ENCODE measurements at places on chromosomes 16 and 17.
A peak's percentile ranks its signal among the peaks of the same experiment; 100 is the strongest.

GRCh38 chr16:88316941-88317612 lies 65.7 kb upstream of the ZNF469 start:
- no peak for DNase-seq

DNA sequence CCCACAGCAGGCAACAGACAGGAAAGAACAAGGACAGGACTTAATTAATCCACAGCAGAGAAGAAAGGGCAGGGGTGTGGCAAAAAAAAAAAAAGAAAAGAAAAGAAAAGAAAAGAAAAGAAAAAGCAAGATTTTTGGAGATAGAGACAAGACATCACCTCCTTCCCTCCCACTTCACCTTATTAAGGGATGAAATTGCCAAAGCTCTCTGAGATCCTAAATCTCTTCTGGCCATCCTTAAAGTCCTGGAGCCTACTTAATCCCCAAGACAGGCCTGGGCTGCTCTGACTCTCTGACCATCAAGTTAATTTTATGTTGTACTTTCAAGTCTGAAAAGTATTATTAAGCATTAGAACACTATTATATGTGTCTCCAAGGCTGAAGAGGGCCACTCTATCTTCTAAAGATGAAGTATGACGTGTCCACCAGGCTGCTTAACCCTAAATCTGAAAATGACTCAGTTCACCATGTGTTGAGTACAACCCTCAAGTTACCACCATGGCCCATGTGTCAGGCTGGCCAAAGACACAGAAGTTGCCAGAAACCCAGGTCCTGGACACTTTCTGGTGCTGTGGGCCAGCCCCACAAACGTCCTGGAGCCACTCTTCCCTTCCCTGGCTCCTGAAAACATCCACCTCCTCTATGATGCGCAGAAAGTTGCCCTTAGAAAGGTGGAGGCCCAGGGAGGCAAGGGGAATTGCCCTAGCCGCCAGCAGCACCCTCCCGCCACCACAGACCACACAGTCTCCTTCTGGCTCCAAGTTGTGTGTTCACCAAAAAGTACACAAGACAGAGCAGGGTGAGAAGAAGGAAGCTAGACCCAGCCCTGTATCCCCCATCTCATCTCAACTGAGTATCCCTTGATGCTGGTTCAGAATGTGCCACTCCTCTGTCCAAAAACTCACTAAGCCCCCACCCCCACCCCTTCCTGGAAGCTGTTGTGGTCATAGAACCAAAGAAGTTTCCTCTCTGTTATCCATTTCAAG lies 2.7 kb downstream of the SOCS1 start:
- DNase-seq: no peak

- no peak for DNase-seq
Measured at GRCh38 chr17:8611137-8611536, 19.4 kb downstream of the MYH10 start.

GRCh38 chr16:12459391-12460063 lies 344.2 kb downstream of the CPPED1 start:
- DNase-seq: peak; percentile 97

DNA sequence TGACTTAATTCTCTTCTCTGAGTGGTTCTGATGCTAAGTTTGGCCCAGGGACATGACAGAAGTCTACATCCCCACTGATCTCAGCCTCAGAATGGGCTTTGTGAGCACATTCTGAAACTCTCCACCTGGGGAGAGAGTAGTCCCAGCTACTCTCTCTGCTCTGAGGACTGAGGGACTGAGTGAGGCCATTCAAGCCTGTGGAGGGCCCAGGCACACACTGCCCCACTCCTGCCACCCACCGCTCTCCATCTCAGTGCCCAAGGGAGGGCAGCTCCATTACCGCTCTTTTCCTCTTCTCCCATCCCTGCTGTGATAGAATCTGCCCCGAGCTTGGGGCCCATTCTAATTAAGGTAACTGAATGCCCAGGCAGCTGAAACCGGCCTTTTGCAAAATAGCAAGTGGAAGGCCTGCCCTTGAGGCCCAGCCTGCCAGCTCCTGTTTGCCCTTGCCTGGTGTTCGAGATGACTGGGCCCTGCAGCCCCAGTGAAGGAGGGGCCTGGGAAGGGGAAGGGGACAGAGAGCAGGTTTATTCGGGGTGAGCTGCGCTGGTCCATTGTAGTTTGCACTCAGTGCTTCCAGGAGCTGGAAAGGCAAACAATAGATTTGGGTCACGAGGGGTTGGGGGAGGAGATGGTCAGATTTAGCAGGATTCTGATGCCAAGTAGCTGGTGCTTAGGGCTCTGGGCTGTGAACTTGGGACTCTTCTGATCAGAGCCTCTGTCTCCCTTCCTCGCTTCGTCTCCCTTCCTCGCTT lies 76.2 kb downstream of the RAB11FIP4 start:
- DNase-seq: no peak

DNA sequence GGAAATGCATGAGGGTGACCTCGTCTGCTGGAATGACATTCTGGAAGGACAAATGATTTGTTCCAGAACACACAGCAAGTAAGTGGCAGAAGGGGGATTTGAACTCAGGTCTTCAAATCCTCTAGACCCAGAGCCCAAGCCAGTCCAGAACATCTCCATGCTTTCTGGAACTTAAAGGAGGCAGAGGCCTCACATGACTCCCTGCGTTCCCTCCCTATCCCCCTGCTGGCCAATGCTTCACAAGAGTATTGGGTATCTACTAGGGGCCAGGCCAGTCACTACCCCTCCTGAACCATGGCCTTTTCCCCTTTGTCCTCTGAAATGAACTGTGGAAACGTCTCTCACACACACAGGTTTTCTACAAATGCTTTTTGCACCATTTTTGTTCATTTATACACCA lies 7.6 kb upstream of the BEAN1 start:
- no peak for DNase-seq

- peak; percentile 48 for DNase-seq
Measured at GRCh38 chr16:30488764-30489605, 16.4 kb downstream of the ITGAL start.

DNA sequence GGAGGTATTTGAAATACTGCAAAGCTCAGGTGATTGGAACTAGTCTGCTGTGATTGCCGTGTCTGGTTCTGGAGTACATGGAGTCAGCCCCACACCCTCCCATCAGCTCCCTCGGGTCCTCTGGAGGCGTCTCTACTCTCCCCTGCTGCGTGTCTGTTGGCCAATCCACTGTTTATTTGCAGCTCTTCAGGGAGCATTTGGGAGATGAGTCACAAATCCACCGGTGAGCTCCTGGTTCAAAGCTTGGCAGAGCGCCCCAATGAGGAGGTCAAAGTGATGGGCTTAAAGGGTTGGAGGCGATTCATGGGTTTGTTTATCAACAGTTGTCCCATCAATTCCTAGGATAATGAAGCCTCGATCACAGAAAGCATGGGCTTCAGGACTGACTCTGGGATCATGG lies 14.6 kb downstream of the CALB2 start:
- no peak for DNase-seq

DNA sequence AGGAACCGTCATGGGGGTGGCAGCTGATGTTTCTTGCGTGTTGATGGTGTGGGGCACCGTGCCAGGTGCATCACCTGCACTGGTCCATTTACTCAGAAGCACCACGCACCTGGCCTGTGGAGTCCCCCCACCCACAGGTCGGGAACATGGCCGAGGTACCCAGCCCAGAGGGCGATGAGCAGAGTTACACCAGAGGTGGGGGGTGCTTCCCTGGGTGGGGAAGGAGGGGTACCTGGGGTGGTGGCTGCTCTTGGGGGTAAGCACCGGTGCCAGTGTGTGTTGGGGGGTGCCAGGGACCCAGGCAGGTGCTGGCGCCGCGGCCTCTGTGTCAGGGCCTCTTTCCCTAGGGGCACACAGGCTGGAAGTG lies 5.0 kb upstream of the ZNF750 start:
- DNase-seq: no peak

DNA sequence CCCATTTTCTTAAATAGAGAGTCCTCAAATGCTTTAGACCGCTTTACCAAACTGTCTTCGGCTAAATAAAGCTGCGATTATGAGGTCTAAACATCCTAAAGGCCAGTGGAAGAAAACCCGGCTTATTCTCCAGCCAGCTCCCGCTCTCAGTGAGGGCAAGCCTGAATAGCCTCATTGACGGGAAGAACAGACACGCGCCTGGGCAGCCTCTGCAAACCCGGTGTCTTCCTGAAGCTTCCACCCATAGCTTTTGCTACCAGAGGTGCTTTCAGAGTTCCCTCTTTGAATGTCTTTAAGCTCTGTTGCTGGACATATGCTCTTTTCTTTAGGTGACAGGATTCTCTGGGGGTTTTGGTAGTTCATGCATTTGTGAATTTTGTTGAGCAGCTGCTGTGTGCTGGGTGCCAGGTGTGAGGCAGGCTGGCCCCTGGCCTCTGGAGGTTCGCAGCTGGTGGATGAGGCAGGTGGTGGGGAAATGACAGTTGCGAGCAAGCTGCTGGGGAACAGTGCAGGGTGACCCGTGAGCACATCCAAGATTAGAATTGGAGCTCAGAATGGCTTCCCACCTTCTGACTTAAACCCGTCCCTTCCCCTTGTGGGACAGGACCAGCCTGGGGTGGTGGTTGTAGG lies 44.7 kb downstream of the CRISPLD2 start:
- DNase-seq: no peak

DNA sequence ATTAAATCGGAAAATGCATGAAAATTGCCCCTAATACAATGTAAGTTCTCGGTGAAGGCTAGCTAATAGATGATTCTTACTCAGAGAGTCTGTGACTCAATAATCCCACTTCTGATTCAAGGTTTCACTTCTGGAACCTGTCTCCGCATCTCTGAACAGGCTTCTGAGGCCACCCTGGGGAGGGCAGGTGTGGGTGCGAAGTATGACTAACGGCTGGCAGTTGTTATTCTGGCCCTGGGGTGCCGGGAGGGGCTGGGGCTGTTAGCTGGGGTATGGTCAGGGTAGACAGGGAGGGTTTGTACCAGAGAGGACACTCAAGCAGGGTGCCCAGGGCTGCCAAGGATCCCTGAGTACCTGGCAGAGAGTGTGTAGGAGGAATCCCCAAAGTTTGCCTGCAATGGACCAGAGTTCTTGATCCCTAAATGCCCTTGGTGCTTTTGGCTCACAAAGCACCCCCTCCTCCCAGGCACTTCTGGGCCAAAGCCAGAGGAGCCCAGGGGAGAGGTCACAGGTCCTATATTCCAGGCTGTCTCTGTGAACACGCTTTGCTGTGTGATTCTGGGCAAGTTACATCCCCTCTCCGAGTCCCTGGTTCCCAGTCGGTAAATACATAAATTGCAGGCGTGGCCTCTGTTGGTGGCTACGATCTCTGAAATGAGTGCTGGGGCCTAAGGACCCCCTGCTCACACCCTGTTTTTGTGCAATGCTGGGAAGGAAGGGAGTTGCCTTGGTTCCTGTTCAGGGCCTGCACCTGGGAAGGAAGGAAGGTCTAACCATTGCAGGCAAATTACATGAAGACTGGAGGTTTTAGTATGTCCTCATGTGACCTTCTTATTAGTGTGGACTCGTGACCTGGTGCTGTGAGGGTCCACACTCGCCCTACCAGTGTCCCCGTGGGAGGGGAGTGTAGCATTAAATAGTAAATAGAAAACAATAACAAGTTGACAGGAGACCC lies 49.9 kb upstream of the CPNE2 start:
- peak; percentile 37 for DNase-seq

DNA sequence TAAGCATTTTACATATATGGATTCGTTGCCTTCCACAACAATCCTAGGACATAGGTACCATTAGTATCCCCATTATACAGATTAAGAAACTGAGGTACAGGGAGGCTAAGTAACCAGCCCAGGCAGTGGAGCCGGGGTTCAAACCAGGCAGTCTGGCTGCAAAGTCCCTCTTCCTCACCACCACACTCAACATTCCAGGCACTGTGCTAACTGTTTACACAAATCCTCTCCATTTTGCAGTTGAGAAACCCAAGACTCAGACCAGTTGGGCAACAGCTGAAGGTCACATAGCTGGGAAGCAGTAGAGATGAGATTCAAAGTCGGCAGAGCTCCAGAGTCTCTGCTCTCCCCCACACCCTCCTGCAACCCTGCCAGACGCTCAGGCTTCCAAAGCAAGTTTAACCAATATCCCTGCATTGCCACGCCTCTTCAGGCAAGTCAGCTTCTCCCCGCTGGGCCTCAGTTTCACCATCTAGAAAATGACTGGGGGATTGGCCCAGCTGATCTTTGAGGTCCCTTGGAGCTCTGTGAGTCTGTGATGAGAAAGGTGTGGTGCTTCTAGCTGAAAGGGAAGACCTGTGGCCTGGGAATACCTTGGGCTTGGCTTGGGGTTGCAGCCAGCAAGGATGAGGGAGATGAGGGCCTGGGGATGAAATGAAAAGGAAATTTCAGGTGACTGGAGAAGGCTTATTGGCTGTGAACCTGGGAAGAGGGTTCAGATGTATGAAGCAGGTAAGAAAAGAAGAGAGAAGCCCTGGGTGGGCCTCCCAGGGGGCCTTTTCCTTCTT lies 14.0 kb downstream of the CCR7 start:
- DNase-seq: no peak

GRCh38 chr16:56993204-56993603 lies 3.8 kb downstream of the NLRC5 start:
- DNase-seq: peak; percentile 48

DNA sequence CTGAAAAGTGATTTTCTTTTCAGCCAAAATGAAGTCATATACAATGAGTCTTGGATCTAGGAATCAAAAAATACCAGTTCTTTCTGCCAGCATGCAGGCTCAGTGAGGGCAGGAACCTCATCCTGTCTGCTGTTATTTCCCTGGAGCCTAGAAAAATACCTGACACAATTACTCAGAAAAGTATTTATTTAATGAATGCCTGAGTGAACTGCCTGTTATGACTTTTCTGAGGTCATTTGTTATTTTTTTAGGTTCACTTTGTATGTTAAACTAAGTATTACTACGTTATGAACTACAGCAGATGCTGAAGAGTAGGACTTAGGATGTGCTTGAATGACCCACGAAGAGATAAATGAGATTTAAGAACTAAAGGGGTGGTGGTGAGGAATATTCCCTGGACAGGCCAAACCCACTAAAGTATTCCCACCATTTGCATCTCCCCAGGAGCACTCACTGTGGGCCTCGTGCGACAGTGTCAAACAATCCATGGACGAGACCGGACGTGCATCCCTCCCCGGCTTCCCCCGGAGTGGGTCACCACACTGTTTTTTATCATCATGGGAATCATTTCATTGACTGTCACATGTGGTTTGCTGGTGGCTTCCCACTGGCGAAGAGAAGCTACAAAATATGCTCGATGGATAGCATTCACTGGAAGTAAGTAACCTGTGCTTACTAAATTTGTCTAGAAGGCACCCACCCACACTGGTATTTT lies 17.1 kb upstream of the VWA3A start:
- DNase-seq: no peak

GRCh38 chr17:50270435-50271362 lies 3.6 kb upstream of the TMEM92 start:
- DNase-seq: no peak
